ENCODE measurements at places on chromosomes 7 and 10.
A peak's percentile ranks its signal among the peaks of the same experiment; 100 is the strongest.

GRCh38 chr7:24572393-24572996 is 757 bp upstream of the PALS2 start:
- peak; percentile 67 for DNase-seq

DNA sequence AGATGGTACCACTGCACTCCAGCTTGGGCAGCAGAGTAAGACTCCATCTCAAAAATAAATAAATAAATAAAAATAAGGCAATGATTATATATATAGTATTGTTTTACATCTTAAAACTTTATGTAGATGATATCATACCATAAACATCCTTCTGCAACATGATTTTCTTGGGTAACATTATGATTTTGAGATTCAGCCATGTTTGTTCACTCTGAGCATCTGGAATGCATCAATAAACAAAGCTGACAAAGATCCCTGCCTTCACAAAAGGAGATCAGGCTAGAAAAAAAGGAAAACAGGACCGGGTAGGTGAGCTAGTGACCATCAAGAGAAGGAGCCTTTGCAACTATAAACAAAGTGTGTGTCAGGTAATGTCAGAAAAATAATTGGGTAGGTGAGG is 31.9 kb upstream of the KAT6B start:
- no peak for DNase-seq

DNA sequence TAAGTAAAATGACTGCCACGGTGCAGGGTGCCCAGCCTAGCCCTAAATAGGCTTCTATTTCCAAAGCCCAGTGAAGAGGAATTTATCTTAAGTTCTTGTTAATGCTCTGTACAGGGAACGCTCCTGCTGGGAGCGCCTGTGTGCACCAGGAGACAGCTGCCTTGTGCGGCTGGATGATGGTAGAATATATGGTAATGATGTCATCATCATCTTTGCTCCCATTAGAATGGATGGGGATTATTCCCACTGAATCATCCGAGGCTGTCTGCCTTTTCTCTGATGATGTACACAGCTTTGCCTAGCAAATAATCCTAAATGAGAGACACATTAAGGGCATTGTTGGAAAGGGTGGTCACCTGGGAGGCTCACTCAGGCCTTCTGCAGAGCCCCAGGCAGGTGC is 928.1 kb downstream of the CCSER2 start:
- no peak for DNase-seq

DNA sequence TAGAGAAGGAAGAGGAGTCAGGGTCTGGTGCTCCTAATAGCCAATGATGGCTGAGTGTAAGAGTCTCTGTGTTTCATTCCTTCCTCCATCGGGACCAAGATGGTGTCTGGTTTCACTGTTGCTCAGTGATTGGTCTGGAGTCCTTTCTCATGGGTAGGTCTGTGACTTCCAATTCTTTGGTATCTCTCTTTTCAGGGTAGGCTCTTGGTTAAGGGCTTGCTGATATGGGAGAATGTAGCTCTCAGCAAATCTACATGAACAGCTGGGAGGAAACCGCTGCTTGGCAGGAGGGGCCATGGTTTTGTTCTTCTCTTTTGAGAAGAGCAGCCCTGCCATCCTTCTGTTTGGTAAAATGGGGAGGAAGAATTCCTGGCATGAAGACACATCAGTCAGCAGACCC is 209.1 kb upstream of the PODXL start:
- no peak for DNase-seq

GRCh38 chr10:2650328-2650727 is 417.0 kb upstream of the PFKP start:
- no peak for DNase-seq

DNA sequence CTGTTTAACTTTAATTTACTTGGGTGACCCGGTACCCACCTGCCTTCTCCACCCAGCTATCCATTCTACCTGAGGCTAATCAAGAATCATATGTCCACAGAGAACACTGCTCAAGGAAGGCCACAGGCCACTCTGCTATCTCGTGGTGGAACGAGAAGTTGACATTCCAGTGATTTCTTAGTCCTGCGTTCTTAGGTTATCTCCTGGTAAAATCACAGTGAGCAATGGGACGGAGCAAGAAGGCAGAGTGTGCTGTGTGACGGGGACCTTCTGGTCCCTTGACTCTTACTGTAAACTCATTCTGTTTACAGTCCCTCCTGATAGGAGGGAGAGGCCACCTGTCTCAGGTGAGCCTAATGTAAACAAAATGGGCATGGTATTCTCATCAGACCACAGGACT is 256.6 kb downstream of the TNS3 start:
- DNase-seq = no peak

DNA sequence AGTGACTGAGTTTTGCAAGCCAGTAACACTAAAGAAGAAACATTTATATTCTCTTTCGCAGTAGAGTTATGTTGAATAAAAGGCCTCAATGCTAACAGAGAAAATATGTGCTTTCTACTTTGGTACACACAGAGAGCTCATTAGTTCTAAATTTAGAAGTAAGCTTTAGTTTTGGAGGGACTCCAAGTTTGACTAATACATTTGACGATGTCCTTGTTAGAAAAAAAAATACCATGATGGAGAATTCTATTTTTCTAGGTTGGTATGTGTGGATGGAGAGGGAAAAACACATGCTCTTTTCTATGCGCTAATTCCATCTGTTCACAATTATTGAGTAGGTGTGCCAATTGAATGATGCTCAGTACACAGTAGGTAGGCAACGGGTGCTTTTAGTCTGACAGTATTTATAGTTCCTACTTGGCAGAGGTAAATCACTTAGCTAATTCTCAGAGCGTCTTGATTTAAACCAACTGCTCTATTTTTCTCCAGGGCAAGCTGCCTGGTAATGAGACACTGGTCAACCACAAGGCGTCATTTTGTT is 327.2 kb upstream of the AKR1E2 start:
- DNase-seq = no peak

DNA sequence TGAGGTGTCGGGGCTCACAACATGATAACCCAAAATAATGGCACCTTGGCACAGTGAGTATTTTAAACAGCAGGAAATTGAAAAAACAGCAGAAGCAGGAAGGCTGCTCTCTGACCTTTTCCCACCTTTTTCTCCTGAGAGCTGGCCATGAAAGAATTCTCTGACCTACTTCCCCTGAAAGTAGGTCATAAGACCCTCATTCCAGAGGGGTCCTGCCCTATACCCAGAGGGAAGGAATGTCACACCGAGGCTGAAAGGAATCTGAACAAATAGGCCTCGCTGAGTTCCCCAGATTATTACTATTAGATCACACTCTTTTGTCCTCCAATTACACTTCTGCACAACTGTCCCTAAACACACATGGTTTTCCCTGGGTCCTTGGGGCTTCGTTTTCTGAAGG is 18.8 kb downstream of the CPVL start:
- no peak for DNase-seq

DNA sequence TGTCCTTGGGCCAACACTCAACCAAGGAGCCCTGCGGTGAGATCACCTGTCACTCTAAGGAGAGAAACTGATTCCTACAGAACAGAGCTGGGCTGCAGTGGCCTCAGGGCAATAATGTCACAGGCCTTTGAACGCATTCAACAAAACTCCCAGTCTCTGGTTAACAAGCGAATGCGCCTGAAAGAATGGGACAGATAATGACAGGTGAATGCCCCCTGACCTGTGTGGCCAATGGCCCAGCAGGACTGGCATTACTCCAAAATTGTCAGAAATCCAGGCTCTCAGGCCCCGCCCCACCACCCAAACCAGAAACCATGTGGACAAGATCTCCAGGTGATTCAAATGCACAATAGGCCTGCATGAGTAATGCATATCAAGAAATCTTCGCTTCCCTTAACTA is 277.7 kb upstream of the KLF6 start:
- no peak for DNase-seq

DNA sequence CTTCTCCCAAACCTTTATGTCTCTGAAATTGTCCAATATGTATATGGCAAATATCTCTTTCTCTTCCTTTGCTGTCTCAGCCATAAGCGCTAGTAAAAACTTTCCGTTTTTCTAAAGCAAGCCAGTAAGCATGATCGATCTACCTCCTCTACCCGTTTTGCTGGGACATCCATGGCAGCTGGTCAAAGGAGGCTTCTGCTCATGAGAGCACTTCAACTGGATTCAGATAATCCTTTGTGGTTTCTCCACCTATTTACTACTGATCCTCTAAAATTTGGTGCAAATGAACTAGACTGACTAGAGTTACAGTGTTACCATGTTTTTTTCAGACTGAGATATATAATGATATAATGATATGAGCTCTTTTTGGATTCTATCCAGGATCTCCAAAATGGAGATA is 42.7 kb downstream of the GBF1 start:
- DNase-seq = no peak

- DNase-seq = no peak
These were observed 411.6 kb downstream of the KCNMA1 start for GRCh38 chr10:77226020-77226419.

DNA sequence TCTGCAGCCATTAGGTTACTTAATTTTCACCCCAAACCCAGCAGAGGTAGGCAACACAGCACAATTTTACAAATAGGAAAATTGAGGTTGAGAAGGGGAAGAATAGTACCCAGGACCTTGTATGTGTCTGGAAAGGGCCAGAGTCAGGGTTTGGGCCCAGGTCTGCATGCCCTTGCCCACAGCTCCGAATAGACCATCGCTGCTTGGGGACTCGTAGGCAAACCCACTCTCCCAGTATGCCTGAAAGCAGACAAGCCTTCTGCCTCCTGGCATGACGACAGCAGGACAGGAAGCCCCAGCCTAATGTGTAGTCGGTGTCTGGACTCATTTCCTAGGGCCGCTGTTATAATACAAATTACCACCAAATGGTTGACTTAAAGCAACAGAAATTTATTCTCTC is 91.7 kb downstream of the GPR26 start:
- DNase-seq = no peak

DNA sequence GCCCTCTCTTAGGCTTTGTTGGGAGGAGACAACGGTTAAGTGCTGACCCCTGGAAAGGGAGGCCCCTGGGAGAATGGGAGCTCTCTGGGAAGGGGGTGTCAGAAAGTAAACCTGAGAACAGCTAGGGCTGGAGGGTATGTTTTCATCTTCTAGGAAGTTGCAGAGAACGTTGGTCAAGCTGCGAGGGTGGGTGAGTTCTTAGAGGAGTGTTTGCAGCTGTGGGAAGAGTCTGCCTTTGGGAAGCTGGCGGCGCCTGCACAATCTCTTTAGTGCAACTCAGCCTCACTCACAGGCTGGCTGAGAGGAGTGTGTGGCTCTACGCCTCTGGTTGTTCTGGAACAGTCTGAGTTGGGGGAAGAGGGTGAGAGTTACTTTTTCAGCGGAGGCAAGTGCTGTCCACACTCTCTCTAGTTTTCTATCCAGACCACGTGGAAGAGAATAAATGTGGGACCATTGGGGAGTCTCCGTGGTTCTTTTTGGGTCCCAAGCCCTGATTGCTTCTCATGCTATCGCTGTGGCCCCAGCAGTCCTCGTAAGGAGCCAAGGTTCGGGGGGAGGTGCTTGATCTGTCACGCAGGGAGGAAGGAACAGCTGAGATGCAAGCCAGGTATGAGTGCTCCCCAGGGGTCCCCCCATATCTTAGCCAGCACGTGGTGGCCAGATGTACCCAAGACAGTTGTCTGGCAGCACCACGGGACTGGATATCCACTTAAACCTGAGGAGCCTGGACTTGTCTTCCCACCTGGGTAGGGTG is 237.2 kb downstream of the BUB3 start:
- no peak for DNase-seq

DNA sequence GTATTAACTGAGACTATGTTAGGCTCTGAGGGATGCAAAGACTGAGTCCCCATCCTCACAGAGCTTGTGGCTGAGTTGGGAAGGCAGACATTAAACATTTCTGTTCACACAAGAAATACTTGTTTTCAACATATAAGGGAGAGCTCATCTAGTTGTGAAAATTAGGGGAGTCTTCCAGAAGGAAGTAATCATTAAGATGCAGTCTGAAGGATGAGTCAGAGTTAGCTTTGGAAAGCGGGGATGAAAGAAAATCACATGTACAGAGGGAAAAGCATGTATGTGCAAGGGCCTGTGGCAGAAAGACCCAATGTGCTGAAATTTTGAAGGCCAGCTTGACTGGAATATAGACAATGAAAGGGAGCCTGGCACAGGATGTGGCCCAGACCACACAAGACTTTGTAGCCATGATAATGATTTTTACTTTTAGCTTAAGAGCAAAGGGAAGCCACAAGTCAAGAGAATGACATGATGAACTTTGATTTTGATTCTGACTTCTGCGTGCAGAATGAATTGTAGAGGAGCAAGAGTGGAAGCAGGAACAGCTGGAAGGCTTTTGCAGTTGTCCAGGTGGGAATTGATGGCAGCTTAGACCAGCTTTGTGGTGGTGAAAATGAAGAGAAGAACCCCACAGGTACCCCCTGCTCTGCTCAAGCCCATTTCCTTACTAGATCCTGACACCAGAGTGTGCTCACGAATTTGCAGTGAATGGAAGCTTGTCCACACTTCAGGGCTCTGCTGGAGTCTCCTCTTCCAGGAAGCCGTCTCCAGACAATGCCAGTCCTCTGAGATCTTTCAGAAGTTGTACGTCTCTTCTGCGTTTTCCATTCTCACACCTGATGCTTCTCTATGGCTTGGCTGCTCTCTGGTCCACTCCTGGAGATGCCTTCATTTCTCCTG is 115.6 kb downstream of the ATXN7L1 start:
- DNase-seq = no peak

GRCh38 chr7:70416347-70416985 is 715.5 kb upstream of the GALNT17 start:
- no peak for DNase-seq

DNA sequence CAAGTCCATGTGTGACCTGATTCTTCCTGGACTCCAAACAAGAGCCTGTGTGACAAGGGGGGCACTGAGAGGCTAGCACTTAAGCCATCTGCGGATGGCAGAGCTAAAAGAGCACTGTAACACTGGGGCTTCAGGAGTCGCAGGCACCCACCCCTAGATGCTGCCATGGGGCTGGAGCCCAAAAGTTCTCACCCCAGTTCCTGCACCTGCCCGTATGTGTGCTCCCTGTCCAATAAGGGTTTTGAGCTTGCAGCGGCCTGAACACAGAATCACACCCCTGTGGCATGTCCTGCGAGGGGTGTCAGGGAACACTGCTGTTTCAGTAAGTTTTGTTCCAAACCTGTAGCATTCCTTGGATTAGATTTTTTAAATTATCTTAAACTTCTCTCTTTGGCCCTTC is 53.2 kb upstream of the GPR37 start:
- no peak for DNase-seq

DNA sequence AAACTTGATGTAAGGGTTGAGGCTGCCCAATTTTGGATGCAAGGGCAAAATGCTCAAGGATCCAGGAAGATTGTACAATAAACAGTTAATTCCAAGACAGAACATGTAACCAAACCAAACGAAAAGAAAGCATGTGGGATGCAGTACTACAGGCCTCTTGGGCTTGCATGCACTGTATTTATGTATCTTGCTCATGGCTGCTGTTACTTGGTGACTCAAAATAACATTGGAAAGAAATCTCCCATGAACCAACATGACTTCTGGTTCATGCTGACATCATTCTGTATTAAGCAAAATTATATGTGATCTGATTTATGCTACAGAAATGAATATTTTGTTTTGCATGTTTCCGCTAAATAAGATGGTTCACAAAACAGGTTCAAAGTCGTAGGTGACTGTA is 65.9 kb upstream of the FZD1 start:
- DNase-seq = no peak

GRCh38 chr10:103231047-103231551 is 14.6 kb upstream of the RPEL1 start:
- peak; percentile 27 for DNase-seq

All from HuH-7.5 (cell line).